Femur (tissue), 1 donor: ENCODE measurements at places on chromosomes 4 and X.

GRCh38 chr4:18185491-18185890, 163.9 kb upstream of the LCORL start:
- no peak for DNase-seq

DNA sequence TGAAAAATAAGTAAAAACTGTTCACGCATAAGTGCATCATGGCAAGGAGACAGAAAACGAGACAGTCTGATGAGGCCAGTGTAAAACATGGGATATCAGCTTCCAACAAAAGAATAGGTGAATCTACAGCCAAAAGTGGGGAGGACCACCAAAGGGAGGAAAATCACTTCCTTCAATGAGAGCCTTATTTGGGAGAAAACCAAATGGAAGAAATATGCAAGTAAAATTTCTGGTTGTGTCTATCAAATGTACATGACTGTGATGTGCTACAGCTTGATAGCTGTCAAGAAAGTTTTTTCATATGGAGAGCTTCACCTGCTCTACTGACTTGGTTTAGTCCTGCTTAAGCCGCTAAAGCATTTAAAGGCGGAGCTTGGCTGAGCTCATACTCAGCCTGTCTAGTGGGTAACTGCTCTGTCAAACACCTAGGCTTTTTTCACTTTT, 66.2 kb downstream of the MAGEA1 start:
- no peak for DNase-seq

DNA sequence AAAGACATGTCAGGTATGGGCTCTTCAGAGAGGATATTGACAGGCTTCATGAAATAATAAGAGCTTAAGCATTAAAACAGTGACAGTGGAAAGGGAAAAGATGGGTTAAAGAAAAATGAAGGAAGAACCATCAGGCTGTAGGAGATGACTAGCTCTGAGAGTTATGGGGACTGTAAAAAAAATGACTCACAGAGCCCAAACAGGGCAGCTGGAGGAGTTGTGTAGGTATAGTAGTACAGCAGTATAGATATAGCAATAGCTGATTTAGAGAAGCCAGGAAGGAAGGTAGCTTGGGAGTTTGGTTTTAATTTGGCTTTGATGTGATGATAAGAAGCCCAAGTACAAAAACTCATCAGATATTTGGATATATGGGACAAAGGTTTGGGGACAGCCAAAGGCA, 66.6 kb downstream of the FREM3 start:
- no peak for DNase-seq

DNA sequence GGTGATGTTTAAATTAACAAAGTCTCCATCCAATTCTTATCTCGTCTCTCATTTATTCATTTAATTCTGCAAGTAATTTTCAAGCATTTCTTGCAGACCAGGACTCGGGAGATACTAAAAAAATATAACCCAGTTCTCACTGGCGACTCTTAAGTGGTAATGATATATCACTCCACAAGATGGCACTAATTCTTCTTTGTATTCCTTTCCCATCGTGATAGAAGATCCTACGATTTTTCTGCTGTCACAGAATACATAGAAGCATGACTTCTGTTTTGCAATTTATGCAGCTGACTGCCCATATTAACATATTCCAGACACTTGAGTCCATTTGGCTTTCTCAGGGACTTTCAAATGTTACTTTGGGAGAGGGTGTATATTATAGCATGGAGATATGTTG, 64.0 kb upstream of the FGF13 start:
- no peak for DNase-seq

GRCh38 chrX:78548012-78548411, 111.1 kb downstream of the RTL3 start:
- DNase-seq = no peak

DNA sequence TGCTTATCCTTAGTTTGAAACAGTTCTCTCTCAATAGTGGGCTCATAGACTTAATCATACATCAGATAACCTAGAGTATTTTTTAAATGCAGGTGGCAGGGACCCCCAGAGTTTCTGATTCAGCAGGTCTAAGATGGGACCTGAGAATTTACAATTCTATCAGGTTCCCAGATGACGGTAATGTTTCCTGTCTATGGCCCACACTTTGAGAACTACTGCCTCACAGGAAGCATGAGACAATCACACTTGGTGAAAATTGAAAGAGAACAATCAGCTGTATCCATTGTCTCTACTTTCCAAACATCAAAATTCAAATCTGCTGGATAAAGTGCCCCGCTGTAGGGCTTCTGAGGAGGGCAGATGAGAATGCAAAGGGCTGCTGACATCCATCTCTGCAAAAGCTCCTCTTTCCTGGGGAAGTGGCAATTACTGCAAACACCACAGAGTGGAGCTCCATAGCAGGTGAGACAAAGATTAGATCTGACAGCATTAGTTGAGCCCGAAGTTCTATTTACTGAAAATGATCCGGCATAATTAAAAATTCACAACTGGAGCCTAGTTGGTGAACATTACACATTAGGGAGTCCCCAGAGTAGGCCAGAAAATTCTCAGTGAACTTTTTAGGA, 187.8 kb upstream of the MBNL3 start:
- no peak for DNase-seq

- no peak for DNase-seq
Measured at GRCh38 chr4:91754716-91755115, 549.0 kb upstream of the GRID2 start.

DNA sequence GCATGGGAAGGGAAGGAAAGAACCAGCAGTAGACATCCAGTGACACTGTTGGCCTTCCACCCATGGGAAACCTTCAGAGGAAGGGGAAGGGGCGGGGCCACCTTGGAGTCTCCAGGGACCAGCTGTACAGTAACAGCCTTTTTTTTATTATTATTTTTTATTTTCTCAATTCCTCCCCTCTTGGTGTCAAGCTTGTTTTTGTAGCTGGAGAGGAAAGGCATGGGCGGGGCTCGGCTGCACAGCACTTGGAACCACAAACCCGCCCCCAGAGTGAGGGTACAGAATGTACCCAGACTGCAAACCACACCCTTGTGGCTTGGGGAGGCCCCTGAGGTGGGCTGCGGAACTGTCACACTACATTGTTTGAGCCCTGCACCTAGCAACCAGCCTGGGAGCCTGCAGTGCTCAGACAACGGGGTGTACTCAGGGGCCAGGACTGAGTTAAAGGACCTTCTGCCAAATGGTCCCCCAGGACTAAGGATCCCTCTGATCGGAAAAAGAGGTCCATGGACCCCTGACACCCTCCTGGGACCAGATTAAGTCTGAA, 45.7 kb downstream of the PRPS1 start:
- DNase-seq = peak; percentile 73

DNA sequence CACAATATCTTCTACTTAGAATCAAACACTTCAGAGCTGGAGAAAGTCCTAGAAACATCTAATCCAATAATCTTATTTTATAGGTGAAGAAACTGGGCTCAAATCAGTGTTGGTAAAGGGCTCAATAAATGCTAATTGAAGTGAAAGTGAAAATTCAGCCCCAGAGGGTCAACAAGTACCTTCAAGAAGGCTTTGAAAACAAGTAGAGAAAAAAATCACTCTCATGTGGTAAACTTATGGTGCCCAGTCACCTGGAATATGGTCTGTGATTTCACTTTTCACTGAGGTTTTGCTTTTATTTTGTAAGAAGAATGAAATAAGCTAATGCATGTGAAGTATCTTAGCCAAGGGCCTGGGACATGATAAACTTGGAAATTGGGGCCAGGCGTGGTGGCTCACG, 29.1 kb upstream of the EIF4E start:
- DNase-seq = no peak

GRCh38 chrX:36898301-36898700, 109.9 kb upstream of the FAM47C start:
- no peak for DNase-seq

DNA sequence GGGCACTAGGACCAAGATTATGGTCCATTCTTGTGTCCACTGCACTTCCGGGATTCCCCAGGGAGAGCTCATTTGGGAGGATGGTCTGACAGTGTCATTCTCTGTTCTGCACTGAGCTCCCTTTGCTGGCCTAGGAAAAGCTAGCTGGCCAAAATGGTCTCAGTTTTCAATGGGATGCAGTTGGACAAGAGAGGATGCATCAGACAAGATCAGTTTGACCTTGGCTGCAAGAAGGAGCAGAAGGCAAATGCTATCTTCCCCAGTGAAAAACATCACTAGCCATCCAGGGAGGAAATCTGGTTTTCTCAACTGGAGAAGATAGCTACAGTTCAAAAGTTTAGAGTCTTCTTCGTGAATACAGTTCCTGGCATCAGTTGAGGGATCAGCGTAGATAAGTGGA, 221.1 kb downstream of the PTTG2 start:
- no peak for DNase-seq

GRCh38 chr4:143514497-143514896, 995 bp downstream of the SMARCA5 start:
- DNase-seq = peak; percentile 85

DNA sequence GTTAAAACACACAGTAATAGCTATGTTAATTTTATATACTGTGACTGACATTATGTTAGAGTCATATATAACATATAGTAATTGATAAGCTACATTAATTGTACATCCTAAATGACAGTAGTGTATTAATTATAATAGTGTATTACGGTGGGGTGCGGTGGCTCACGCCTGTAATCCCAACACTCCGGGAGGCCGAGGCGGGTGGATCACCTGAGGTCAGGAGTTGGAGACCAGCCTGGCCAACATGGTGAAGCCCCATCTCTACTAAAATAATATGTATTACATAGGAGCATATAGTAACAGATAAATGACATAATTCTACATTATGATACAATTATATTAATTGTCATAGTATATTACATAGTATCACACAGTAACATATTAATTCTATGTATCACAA, 12.2 kb downstream of the ASMTL start:
- DNase-seq = no peak

GRCh38 chr4:53043055-53043454, 180.9 kb downstream of the RASL11B start:
- no peak for DNase-seq

DNA sequence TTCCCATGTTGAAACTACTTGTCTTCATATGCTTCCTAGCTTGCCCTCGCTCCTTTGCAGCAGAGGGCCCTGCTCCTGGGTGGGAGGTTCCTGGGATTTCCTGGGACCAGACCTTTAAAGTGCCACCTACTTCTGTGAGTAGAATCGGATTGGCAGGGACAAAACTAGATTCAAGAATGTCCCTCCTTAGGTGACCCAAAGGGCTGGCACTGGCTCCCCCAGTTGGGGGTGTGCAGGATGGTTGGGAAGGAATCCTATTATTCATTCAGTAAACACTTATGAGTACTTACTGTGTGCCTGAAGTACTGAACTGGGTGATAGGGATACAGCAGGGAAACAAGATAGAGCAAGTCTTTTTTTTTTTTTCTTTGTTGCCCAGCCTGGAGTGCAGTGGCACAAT, 2.6 kb upstream of the KANTR start:
- DNase-seq = no peak

GRCh38 chr4:151604238-151604637, 156.6 kb downstream of the GATB start:
- DNase-seq = no peak

DNA sequence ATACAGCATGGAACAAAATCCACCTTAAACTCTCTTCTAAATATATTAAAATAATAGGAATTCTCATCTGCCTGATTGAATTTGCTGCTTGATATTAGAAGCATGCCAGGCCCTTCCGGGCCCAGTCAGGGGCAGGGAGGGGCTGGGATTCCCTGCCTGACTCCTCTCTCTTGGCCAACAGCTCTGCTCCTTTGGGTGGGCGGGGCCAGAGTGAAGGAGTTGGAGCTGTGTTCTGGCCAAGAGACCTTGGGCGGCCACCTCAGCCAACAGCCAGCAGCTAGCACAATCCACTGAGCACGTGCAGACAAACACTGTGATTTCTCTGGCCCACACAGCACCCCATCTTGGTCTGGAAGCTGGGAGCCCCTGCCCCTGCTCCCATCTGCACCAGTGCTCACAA, 140.3 kb downstream of the PJA1 start:
- peak; percentile 82 for DNase-seq

DNA sequence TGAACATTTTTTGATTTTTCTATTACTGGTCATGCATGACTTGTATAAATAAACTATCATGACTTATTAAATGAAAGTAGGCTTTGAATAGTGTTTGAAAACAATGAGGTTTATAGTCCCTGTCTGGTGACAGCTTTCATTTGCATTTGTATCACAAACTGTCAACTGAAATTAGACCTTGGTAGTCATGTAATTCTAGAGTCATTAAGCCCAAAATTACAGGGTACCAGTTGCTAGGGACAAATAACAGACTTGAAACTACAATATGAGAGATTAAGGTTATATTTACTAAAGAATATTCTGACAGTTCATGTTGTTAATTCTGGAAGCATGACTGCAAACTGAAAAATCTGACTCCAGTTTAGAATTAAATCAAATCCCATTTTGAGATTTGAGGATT, 9.2 kb upstream of the VAMP7 start:
- DNase-seq = no peak

- DNase-seq = no peak
Measured at GRCh38 chr4:103996064-103996463, 276.3 kb upstream of the TACR3 start.

- DNase-seq = no peak
Measured at GRCh38 chrX:77918568-77918967, 8.1 kb downstream of the ATP7A start.

GRCh38 chr4:8123870-8124269, 34.7 kb downstream of the ABLIM2 start:
- no peak for DNase-seq
